Activated T-helper 1 cell treated with anti-CD3 and anti-CD28 coated beads, Interleukin-12 subunit alpha, Interleukin-12 subunit beta, Interleukin-2, Interleukin-4 antibody, amounts not matched to agents 30 ng/mL and 10 ng/mL and 1 ng/mL, durations not matched to agents 14 hours and 24 hours and 36 hours (primary cell): ENCODE measurements at places on chromosomes 5 and 9. TPM values are rescaled to one million over a fixed set of nuclear protein-coding genes. Genes with fewer than 3 reads are reported as not detected.

Gene INSL4
- total RNA-seq: 0.10 TPM in 1 of 2 replicates, not detected in the other

Gene LCNL1
- not detected in 2 replicates for total RNA-seq

- H3K27me3 ChIP-seq: no peaks in the 10 kb centered on the region
- H3K4me3 ChIP-seq: no peak overlapping the region
- H3K4me1 ChIP-seq: no peaks in the 10 kb centered on the region
- no peak overlapping the region for H3K27ac ChIP-seq
These were observed 33.0 kb downstream of the POU5F2 start for GRCh38 chr5:93708442-93708841.

DNA sequence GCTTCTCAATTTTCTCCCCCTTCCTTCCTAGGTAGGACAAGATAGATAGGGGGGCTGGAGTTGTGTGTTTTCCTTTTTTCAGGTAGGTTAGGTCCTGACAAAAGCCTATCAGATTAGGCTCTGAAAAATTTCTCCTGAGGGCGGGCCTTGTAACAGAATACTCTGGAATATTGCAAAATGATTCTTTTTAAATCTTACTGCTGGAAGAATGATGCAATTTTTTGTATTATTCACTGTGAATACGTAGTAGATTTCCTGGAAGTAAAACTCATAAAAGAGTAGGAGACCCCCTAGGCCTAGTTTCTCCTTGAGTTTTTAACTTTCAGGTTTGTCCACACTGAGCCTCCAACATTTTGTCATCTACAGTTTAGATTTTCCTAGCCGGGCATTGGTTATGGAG, 1701.8 kb downstream of the EFNA5 start:
- no peak overlapping the region for H3K27ac ChIP-seq
- no peak overlapping the region for H3K4me3 ChIP-seq
- H3K36me3 ChIP-seq: no peaks in the 10 kb centered on the region
- no peak for DNase-seq
- no peaks in the 10 kb centered on the region for H3K4me1 ChIP-seq
- no peaks in the 10 kb centered on the region for H3K27me3 ChIP-seq

Gene ANKH
- 34.2 and 35.6 TPM in 2 replicates for total RNA-seq
